ENCODE measurements at places on chromosomes 5 and 9. TPM values are rescaled to one million over a fixed set of nuclear protein-coding genes. Genes with fewer than 3 reads are reported as not detected.

The GFRA3 gene
- 0.83 TPM for total RNA-seq

The TDRD7 gene
- 21.7 TPM for total RNA-seq

The MVB12B gene
- 4.1 TPM for total RNA-seq

The ARL14EPL gene
- 0.66 TPM for total RNA-seq

DNA sequence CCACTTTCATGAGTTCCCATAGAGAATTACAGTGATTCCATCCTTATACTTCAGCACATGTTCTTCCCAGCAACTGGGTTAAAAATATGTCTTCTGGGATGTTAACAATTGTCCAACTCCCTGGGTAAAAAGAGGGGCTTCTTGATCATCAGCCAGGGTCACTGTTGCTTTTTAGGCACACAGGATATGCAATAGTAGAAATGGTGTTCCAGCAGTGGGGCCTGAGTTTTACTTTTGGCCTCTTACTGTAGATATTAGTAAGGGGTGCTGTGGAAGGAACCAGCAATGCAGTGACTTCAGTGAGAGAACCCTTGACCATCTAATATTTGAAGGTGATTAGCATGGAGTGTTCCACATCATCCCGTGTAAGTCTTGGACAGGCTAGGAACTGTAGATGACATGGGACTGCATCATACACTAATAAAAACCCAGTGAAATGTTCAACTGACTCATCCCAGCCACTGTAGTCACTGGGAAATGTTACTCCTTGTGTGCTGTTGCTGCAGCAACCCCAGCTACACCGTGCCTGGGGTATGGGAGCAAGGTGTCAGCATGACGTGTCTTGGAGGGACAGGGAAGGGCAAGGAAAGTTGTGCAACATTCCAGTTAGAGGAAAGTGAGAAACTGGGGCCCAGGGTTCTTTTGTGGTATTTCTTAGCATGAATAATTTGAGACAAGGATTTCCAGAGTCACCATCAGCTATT is 610.9 kb downstream of the RAB3C start:
- peak; percentile 58 for DNase-seq
- peak overlapping the region; percentile 78 for H3K27ac ChIP-seq
- peaks cover 5% of the 10 kb centered on the region for H3K36me3 ChIP-seq
- H3K27me3 ChIP-seq: no peaks in the 10 kb centered on the region
- H3K4me1 ChIP-seq: peaks cover 12% of the 10 kb centered on the region

GRCh38 chr5:5313101-5313635 is 109.3 kb upstream of the ICE1 start:
- no peaks in the 10 kb centered on the region for H3K27me3 ChIP-seq
- no peak overlapping the region for H3K4me3 ChIP-seq
- no peak for DNase-seq
- no peaks in the 10 kb centered on the region for H3K36me3 ChIP-seq

DNA sequence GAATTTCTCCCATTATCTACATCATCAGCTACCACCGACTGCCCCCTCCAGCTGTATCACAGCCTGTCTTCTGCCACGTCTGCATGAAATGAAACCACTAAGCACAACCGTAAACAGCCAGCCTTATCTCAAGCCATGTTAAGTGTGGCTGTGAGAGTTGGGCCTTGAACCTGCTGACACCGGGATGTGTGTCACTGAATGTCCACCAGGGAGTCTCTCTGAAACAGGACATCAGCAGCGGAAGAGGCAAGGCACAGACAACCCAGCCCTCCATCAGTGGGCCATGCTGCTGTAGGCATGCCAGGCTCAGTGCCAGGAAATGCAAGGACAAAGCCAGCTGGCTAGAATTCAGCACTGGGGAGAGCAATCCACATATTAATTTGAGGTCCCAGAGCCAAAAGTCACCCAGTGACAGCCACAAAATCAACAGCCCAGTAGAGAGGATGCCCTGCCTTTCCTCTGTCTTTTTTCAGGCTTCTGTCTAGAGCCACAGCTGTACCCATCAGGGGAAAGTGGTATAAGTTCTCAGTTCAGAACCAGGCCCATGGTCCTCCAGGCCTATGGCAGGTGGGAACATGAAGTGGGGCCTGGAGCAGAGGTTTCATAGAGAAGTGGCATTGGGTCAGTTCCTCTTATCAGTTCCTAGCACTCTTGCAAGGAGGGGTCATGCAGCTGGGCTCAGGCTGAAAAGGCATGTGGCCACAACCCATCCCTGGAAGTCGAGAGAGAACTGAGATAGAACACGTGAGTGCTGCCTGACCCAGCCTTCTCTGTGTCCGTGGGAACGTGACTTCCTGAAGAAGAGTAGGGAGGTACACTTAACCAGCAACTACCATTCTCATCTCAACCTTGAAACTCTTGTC is 199.4 kb downstream of the ESM1 start:
- no peak for DNase-seq
- peaks cover 8% of the 10 kb centered on the region for H3K4me1 ChIP-seq
- no peak overlapping the region for H3K27ac ChIP-seq
- H3K4me3 ChIP-seq: no peak overlapping the region

DNA sequence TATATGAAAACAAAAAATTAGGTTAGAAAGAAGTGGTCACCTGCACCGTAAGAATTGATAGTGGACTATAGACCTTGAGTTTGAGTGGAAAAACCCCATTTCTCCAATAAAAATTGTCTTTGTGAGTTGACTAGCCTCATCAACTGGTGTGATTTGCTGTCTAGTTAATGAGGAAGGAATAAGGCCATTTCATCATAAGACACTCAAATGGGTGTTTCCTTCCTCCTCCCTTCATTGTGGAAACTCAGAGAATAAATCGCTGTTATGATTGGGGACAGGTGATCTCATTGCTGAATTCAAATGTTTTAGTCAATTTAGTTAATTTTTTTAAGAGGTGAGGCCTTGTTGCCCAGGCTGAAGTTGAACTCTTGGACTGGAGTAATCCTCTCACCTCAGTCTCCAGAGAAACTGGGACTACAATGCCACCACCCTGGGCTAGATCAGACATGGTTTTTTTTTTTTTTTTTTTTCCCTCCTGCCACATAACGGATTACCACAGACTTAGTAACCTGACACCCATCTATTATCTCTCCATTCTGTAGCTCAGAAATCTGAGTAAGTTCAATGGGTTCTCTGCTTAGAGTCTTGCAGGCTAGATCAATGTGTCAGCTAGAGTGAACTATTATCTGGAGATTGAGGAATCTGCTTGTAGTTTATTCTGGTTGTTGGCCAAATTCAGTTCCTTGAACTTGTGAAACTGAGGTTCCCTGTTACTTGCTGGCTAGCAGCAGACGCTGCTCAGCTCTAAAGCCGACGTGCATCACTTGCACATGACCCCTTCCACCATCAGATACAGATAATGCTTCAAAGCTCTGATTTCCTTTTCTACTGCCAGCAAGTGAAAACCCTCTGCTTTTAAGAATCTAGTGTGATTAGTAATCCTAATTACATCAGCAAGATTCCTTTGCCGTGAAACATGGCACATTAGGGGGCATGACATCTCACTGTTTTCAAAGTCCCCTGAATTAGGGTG is 663.8 kb upstream of the CDH9 start:
- H3K36me3 ChIP-seq: no peaks in the 10 kb centered on the region
- H3K27me3 ChIP-seq: no peaks in the 10 kb centered on the region
- H3K27ac ChIP-seq: no peak overlapping the region
- H3K4me3 ChIP-seq: no peak overlapping the region
- no peak for DNase-seq

GRCh38 chr9:121399126-121399882 is 29.3 kb upstream of the STOM start:
- H3K4me3 ChIP-seq: no peak overlapping the region
- H3K36me3 ChIP-seq: no peaks in the 10 kb centered on the region
- no peaks in the 10 kb centered on the region for H3K27me3 ChIP-seq
- H3K4me1 ChIP-seq: no peaks in the 10 kb centered on the region

DNA sequence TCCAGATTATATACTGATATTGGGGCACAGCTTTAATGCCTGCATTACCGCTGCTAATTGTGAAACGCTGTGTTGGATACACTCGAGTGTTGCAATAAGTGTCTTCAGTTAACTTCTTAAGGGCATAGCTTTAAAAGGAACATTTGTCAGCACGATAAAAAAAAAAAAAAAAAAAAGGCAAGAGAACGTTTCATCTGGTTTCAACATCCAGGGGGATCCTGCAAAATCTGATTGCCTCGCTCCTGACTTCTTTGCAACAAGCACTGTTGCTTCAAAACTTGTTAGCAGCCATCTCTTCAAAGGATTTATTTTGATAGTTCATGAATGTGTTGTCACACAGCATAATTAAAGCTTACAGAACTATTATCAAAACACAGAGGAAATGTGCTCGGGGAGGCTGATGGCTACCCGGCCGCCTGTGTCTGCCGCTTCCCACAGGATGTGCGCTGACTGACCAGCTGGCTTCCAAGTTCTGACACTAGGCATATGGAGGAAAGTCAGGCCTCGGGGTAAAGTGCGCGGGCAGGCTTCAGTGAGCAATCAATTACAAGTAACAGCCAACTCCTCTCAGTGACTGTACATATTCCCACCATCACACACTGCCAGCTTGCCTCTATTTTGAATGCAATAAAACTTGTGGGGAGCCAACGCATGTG is 77.7 kb downstream of the EBF1 start:
- no peaks in the 10 kb centered on the region for H3K36me3 ChIP-seq
- peaks cover 7% of the 10 kb centered on the region for H3K4me1 ChIP-seq
- no peak overlapping the region for H3K27ac ChIP-seq
- no peak overlapping the region for H3K4me3 ChIP-seq
- no peaks in the 10 kb centered on the region for H3K27me3 ChIP-seq

DNA sequence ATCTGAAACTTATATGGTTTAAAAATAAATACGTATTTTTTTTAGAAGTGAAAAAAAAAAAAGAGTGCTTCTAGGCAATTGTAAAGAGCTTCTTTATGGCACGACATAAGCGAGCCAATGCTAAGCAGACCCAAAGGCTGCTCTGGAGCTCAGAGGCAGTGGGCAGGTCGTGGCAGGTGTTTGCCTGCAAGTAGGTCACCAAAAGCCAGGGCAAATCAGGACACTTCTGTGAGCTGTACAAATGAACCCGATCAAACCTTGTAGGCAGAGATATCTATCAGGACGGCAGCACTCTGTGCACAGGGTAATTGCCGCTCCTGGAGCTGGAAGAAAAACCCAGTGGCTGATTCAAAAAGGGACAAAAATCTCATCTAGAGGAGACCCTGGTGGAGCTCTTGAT is 75.9 kb downstream of the IRX2 start:
- no peak overlapping the region for H3K4me3 ChIP-seq
- H3K36me3 ChIP-seq: no peaks in the 10 kb centered on the region
- H3K27me3 ChIP-seq: no peaks in the 10 kb centered on the region
- DNase-seq: no peak
- H3K27ac ChIP-seq: no peak overlapping the region
- H3K4me1 ChIP-seq: no peaks in the 10 kb centered on the region

DNA sequence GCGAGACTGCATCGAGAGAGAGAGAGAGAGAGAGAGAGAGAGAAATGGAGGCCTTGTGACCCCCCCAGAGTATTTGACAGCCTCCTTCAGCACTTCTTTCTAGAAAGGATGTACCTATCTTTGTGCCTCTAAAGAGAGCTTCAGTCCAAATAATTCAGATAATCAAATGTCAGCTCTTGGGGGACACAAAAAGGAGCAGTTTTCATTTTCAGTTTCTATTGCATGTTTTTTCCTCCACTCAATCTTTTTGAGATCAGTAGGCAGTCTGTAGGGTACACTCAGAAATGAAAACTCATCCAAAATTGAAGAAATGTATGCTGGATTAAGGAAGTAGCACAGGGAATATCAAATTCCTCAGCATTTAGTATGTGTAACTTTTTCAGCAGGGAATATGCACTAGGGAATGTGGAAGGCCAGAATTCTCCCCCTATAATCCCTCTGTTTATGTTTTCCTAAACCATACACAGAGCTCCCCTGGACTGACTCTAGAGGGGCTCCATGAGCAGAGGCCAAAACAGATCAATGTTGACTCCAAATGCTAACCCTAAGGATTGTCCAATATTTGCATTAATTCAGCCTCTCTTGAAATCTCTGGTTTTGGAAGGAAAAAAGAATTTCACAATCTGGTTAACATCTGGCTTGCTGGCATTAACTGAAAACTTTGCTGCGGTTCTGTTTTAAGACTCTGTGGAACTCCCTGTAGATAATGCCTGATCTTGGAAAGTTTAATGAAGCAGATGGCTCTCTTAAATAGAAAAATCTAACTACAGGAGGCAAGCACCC is 250.1 kb downstream of the CEMIP2 start:
- H3K36me3 ChIP-seq: no peaks in the 10 kb centered on the region
- no peak overlapping the region for H3K27ac ChIP-seq
- no peak overlapping the region for H3K4me3 ChIP-seq
- no peak for DNase-seq

DNA sequence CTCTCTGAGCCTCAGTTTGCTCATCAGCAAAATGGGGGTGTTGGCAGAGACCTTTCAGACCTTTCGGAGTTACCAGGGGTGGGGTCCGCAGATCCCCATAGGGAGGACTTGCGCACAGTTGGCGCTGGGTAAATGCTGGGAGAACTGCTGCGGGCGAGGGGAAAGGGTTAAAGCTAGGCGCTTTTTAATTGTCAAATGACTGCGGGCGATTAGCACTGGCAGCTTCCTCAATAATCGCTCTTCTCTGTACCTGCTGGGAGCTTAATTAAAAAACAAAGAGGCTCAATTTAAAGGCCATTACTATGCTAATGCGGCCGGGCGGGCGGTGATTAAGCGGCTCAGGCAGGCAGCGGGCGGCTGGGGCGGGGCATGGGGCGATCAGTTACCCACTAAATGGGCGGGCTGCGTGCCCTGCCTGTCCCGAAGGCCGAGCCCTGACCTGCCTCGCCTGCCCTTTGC is 63.0 kb downstream of the LMX1B start:
- DNase-seq: no peak
- peaks cover 92% of the 10 kb centered on the region for H3K27me3 ChIP-seq
- no peaks in the 10 kb centered on the region for H3K4me1 ChIP-seq
- no peak overlapping the region for H3K27ac ChIP-seq

DNA sequence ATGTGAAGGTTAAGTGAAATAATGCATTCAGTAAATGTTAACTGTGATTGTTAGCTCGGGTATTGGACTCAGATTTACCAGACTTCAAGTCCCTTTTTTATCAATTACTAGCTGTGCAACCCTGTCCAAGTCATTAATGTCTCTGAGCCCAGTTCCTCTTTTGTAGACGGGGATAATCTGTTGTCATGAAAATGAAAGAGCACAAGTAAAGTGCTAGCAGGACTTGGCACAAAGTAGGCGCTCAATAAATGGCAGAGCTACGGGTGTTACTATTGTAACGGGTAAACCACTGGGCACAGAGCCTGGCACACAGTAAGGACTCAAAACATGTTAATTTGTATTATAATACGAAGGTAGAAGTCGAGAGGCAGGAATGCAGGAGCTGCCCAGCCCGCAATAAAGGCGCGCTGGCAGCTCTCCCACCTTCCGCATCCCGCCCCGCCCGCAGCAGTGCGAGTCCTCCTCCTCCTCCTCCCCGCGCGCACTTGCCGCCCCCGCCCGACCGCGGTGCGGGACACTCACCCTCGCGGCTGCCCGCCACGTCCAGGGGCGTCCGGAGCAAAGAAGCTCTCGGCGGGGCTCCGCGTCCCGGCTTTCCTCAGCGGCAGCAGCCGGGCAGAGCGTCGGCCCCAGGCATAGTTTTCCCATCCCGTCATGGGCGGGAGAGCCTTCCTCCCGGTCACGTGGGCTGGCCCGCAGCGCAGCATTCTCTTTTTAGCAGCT is at the start of gene C1QTNF2:
TSS of gene C1QTNF2 (minus strand) at position 637 of the 723 bp plus-strand sequence. CDS start 15,615 bp downstream, outside the sequence.
- peak within 1 kb of the TSS; percentile 71 for H3K4me3 ChIP-seq
- peak; percentile 32 for DNase-seq
- peaks cover 6% of the 10 kb centered on the region for H3K36me3 ChIP-seq

Measured in Calu3 (cell line).